ENCODE measurements at places on chromosomes 11 and 22.

- no peak for DNase-seq
Measured at GRCh38 chr11:125332821-125333220, 163.2 kb downstream of the FEZ1 start.

- DNase-seq: no peak
Measured at GRCh38 chr11:67044496-67044895, 12.2 kb upstream of the RHOD start.

- no peak for DNase-seq
Measured at GRCh38 chr11:64900263-64900678, 16.7 kb downstream of the ATG2A start.

DNA sequence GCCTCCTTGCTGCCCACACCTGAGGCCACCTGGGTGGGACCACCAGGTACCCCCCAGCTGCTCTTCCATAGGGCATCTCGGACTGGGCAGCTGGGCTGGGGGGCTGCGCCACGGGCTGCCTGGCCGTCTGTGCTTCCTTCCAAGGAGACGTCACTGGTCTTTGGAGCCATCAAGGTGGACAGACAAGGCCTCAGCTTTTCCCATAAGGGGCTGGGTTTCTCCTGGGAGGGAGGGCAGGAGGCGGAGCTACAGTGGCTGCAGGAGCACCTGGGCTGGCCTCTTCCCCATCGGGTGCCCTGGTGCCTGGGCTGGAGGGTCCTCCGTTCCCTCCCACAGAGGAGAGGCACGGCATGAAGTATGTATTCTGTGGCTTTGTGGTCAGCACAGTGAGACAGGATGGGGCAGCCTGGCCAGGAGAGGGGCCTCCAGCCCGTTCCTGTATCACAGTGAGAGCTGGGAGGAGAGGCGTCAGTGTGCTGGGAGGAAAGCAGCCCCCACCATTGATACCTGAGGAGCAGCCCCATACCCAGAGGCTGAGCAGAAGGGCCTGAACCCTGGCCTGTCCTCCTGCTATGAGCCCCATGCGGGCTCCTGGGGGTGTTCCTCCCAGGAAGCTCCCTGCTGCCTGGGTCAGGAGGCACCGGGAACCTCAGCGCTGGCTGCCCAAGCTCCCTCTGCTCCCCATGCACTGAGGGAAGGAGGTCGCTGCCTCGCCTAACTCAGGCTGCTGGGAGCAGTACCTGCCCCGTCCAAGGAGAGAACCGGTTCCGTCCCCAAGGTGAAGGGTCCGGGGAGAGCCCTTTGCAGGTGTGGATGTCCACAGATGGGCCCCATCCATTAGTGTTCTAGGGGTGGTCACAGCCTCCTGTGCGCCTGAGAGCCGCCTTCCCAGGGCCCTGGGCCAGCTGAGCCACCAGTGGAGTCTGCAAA lies 1075.0 kb downstream of the BRD1 start:
- DNase-seq: no peak

DNA sequence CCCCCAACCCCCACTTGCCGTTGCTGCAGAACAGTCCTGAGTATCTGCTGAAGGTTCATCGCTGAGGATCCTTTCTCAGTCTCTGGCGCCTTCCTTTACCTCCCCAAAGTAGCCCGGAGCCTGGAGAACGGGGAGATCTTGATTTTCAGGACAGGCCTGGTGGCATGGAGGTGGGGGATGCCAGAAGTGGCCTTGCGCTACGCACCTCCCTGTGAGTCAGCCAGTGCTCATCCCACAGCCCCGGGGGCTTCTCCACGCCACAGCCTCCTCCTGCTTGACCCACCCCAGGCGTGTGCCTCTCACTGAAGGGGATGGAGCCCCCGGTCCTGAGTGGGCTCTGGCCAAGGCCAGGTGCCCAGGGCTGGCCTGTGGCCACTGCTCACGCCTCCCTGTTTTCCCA lies 339.6 kb downstream of the TBC1D22A start:
- DNase-seq: no peak
